ENCODE measurements at places on chromosomes 2 and 18.
A peak's percentile ranks its signal among the peaks of the same experiment; 100 is the strongest.

DNA sequence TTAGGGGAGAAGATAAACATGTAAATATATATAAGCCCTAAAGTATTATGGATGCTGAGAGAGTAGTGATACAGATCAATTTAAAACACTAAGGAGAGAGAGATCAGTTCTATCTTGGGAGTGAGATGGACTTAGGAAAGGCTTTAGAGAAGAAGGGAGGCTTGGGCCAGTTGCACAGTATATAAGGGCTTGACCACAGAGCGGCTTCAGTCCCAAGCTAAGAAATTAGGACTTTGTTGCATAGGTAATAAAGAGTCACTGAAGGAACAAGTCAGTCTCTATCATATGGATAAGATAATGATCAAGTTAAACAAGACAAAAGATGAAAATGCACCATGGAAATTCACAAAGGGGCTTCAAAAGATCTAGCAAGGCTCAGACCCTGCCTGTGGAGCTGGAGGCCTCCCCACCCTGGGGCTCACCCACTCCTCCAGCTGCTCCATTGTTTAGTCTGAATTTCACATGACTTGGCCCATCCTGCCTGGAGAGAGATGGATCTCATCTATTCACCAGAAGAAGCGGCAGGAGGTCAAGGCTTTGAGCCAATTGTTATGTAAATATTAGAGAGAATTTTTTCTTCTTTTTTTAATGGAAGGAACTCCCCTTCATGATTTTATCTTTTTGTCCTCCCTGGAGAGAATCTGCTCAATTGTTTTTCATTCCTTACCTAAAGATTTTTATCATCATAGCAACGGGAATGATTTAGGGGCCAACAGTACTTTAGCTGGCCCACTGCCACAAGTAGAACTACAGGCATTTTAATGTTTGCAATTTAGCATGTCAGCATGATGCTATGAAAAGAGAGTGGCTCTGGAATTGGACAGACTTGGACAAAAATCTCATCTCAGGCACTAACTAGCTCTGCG, 44.0 kb downstream of the GYPC start:
- DNase-seq: no peak

DNA sequence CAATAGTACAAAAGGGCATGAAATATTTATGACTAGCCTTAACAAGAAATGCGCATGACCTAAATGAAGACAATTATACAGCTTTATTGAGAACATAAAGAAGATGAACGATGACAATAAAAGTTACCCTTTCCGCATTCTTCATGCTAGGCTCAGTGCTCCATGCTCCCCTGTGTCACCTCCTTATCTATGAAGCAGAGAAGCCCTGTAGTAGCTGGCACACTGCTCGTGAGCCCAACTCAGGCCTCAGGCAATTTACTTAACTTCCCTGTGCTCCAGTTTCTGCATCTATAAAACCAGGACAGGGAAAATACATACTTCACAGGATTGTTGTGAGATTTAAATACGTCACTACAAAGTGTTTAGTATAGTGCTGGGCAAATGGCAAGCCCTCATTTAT, 34.5 kb upstream of the NABP1 start:
- DNase-seq: no peak

DNA sequence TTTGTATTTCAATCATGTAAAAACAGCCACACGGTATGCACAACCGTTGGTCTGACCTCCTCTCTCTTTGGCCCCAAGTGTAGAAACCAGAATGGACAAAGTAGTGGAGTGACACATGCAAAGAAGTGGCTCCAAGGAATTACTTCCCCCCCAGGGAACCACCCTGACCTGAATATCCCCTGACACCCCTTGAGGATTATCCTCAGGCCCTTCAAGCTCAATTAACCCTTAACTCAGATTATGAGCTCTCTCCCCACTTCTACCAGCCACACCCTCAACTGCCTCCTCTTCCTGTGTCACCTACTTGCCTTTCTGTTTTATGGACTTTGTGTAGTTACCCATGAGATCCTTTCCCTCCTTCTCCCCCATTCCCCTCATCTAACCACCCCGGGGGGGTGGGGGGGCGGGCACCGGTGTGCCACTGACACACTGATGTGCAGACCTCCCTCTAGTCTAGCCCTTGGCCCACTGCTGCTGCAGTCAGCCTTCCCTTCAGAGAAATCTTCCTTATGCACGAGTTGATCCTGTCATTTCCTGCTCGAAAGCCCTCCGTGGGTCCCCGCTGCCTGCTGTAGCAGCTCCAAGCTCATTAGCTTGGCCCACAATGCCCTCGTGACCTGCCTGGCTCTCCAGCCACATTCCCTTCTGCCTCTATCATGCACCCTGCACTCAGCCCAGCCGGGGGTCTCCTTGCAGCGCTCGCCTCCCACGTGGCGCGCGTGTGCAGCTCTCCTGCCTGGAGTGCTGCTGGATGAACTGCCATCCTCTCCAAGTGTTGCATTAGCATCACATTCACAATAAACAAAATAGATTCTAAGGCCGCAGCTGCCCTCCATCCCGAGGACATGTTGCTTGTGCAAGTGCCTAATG, 40.1 kb upstream of the TMEM177 start:
- DNase-seq: no peak

- DNase-seq: no peak
Measured at GRCh38 chr2:234072454-234072853, 22.0 kb downstream of the SPP2 start.

- no peak for DNase-seq
Measured at GRCh38 chr18:63152096-63152495, 167.5 kb downstream of the BCL2 start.

- no peak for DNase-seq
Measured at GRCh38 chr18:47054369-47054768, 18.9 kb upstream of the ELOA2 start.

- DNase-seq: no peak
Measured at GRCh38 chr2:238130696-238131628, 7.5 kb upstream of the KLHL30 start.

GRCh38 chr2:74544634-74545033, 9.1 kb downstream of the LOXL3 start:
- DNase-seq: no peak

GRCh38 chr2:120823551-120823950, 87.9 kb downstream of the GLI2 start:
- no peak for DNase-seq

DNA sequence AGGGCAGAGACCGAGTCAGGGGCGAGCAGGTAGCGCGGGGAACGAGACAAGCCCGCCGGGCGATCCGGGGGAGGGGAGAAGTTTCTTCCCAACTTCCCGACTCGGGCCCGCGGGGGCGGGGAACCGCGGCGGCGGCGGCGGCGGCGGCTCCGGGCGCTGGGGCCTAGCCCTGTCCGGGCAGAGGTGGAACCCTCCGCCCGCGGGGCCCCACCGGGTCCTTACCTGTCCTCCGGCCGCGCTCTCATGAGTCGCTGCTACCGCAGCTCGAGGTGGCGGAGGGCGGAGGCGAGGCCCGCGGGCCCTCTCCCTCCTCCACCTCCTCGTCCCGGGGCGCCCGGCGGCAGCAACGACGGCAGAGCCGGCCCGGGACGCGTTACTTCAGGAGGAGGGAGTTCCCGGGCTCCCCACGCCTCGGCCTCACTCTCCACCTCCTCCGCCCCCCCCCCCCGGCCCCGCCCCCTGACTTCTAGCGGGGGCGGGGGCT, at the start of gene YES1:
Gene YES1, minus strand, starts transcription at position 351 of the 484 bp plus-strand sequence. CDS start 55,415 bp downstream, outside the sequence.
- no peak for DNase-seq

DNA sequence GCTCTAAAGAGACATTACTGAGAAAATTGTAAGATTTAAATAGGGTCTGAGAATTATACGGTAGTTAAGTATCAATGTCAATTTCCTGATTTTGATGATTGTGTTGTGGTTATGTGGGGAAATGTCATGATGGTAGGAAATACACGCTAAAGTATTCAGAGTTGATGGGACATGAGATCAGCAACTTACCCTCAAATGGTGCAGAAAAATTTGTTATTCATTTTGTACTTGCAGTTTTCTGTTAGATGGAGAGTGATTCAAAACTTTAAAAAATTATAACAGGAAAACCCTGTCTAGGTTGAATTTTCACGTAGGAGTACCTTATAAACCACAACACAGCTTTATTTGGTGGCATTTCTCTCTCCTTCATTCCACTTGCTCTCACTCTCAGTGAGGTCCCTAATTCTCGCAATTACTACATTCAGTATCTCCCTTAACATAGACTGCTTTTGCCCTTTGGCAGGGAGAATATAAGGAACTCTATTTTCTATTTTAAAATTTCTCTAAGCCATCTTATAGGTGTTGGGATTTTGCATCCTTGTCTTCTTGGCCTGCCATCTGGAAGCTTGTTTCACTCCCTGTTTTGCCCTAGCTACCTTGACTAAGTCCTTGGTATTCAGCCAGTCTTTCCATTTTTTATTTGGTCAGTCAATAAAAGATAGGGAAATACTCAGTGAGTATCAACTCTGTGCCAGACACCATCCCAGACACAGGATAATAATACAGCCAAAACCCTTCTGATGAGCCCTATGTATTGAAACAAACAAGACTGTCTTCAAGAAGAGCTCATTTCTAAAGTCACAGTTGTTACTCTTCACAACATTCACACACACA, 550.6 kb upstream of the ACVR2A start:
- DNase-seq: no peak

GRCh38 chr2:200765139-200765951, 46.4 kb upstream of the BZW1 start:
- DNase-seq: no peak

DNA sequence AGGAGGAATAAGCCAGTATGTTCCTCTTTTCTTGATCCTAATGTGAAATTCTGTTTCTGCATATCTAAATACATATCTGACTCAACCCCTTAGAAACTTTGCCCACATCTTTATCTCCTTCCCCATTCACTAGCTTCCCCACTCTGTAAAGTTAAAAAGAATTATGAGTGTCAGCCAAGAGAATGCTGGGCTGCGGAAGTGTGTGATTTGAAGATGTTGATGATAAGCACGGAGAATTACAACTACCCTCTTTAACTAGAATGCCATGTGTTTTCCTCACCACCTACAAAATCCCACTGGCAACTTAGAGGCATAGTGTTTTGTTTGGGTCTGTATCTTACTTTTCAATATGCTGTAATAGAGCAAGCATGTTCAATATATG, 490.4 kb upstream of the FANCL start:
- peak; percentile 73 for DNase-seq

- DNase-seq: no peak
Measured at GRCh38 chr2:38876407-38876806, 631 bp downstream of the MORN2 start.

Data from suppressor macrophage (primary cell).